ENCODE measurements at places on chromosomes 2 and 18.

- DNase-seq: no peak
These were observed 2.5 kb downstream of the APLF start for GRCh38 chr2:68469935-68470334.

- DNase-seq: no peak
These were observed 7.0 kb downstream of the LPIN1 start for GRCh38 chr2:11753452-11753885.

DNA sequence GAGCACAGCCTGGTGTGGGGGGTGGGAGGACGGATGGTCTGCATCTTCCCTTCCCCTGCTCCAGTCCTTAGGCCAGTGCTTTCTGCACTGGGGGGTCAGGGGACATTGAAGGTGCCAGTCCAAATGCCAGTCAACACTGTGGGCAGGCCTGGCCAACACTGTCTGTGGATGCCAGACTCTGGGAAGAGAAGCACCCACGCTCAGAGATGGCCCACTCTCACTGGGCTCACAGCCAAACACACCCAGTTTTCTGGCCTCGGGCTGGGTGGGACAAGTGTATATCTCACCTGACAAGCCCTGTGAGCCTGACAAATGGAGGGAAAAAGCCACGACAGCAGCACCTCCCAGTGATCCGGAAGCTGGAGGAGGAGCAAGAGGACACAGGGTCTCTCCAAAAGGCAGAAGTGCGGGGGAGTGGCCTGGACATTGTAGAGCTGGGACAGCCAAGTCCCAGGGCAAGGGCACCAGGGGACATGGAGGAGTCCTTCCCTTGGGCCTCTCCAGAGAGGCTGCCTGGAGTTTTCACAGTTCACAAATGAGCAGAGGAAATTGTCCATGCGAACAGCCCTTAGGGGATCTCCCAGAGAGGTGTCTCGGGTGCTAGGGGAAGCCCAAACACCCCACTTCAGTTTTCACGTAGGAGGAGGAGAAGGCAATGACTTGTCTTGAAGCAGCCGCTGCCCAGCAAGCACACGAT, 79.3 kb downstream of the SDC1 start:
- DNase-seq: no peak

- no peak for DNase-seq
These were observed 157.8 kb downstream of the AGAP1 start for GRCh38 chr2:235651643-235652042.

DNA sequence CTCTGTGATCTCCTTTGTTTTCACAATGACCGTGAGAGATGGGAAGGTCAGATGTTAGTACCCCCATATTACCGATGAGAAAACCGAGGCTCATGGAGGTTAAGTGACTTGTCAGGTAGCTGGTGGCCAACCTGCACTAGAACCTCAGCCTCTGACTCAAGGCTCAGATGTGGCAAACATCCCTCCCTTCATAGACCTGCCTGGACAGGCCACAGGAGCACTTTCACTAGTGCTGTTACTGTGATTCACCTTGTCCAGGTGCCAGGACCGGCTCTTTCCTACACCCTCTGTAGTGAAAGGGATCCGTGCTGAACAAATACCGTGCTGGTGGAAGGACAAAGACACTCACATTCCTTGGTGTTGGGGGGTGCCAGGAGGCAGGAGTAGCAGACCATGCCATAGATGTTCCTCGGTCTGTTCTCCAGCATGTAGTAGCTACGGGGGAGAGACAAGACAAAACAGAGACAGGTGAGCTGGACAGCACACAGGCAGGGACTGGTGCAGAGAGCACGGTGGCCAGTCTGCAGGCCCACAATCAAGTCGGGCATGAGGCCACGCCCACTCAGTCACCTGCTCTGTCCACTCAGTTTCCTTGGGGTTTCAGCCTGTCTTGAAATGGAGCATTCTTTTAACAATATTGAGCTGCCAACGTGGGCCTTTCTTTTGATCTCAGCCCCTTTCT, 65.9 kb downstream of the EDAR start:
- no peak for DNase-seq

- DNase-seq: no peak
These were observed 19.6 kb downstream of the PELI1 start for GRCh38 chr2:64124571-64124970.

- DNase-seq: no peak
These were observed 21.3 kb upstream of the COL3A1 start for GRCh38 chr2:188952901-188953300.

DNA sequence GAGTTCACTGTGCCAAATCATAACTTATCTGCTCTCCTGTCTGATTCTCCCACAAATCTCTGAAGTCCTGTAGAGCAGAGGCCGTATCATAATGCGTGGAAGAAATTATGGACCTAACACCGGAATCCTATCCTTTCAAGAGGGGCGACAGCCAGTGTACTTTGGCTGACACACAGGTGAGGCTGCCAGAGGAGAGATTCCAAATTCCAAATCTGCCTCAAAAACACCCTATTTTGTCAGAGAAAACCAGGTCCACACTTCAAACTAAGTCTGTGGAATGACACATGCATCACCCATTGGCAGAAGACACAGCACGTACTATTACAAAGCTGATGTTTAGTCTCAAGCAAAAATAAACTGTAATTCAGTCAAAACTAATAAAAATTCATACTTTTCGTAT, 139.2 kb upstream of the PID1 start:
- no peak for DNase-seq
